ENCODE measurements at places on chromosomes 12 and 14. TPM values are rescaled to one million over a fixed set of nuclear protein-coding genes. Genes with fewer than 3 reads are reported as not detected.

Gene NRXN3
- total RNA-seq: under 0.01 TPM

Gene ETFBKMT
- 2.6 TPM for total RNA-seq

Gene SCNN1A
- total RNA-seq: not detected

Gene CDKL1
- total RNA-seq: 30.1 TPM

Gene TAS2R13
- 0.92 TPM for total RNA-seq

Gene SDS
- total RNA-seq: 0.13 TPM

Gene VPS33A
- total RNA-seq: 21.4 TPM

Gene C1S
- total RNA-seq: 215 TPM

Gene ADCY4
- 2.6 TPM for total RNA-seq

Gene ENDOU
- 0.40 TPM for total RNA-seq

Gene KRT86
- total RNA-seq: 0.81 TPM

Gene TRPV4
- 0.53 TPM for total RNA-seq

Gene TAS2R9
- total RNA-seq: 0.19 TPM

Gene CHD8
- 51.1 TPM for total RNA-seq

Gene LRRK2
- 22.9 TPM for total RNA-seq

Gene ST8SIA1
- total RNA-seq: 1.2 TPM

Gene TMPRSS12
- not detected for total RNA-seq

Gene DEPDC4
- total RNA-seq: 0.75 TPM

Gene OR4E2
- not detected for total RNA-seq

Gene PTPRB
- total RNA-seq: 2.4 TPM

Gene PAH
- not detected for total RNA-seq

Gene RHOJ
- total RNA-seq: 19.0 TPM

Gene SLC25A21
- 0.40 TPM for total RNA-seq

Gene MMP17
- 4.2 TPM for total RNA-seq
